MCF 10A (cell line): ENCODE measurements at places on chromosomes 7 and 10.

DNA sequence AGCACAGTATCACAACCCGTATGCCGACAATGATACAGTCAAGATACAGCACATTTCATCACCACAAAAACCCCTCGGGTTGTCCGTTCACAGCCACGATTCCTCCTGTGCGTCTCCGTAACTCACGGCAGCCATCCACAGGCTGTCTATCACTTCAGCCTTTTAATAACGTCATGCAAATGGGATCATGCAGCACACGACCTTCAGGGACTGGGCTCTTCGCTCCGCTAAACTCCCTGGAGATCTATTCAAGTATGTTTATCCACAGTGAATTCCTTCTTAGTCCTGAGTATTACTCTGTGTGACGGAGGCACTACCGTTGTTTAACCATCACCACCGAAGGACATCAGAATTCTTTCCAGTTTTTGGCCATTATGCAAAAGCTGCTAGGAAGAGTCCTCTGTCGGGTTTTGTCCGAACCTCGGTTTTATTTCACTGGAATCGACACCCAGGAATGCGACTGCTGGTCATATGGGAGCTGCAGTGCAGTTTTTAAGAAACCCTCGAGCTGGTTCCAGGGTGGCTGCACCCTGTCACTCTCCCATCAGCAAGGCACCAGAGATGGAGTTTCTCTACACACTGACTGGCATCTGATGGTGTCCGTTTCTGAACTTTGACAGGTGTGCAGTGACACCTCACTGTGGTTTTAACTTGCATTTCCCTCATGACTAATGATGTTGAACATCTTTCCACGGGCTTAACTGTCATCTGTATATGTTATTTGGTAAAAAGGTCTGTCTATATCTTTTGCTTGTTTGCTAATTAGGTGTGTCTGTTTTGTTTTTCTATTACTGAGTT lies 193.6 kb downstream of the MAD1L1 start:
- DNase-seq, result no peak

DNA sequence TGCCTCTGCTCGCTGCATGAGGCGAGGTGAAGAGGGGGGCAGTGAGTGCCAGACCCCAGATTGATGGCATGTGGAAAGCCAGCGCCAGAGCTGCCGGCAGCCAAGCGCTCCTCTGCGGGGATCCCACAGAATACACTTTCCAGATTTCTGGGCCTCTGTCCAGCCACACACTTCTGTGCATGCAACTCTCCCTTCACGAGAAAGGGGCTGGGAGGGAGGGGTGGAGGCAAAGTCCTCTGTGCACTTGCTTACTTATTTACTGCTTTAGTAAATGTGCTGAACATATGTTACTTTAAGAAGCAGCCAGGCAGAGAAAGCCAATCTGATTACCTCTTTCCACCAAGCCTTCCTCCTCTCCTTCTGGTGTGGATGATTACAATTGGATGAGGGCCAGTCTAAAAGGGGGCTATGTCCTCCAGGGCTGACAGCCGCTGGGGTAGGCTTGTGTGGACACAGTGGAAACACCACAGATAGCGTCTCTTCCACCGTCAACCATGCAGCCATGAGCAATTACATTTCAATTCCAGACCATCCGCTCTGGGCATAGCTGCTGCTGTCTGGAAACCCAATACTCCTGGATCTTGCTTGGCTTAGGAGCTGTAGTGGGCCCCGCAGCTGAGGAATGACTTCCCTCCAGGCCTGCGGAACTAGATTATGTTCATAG lies 322.8 kb upstream of the ANKRD30A start:
- no peak for DNase-seq

DNA sequence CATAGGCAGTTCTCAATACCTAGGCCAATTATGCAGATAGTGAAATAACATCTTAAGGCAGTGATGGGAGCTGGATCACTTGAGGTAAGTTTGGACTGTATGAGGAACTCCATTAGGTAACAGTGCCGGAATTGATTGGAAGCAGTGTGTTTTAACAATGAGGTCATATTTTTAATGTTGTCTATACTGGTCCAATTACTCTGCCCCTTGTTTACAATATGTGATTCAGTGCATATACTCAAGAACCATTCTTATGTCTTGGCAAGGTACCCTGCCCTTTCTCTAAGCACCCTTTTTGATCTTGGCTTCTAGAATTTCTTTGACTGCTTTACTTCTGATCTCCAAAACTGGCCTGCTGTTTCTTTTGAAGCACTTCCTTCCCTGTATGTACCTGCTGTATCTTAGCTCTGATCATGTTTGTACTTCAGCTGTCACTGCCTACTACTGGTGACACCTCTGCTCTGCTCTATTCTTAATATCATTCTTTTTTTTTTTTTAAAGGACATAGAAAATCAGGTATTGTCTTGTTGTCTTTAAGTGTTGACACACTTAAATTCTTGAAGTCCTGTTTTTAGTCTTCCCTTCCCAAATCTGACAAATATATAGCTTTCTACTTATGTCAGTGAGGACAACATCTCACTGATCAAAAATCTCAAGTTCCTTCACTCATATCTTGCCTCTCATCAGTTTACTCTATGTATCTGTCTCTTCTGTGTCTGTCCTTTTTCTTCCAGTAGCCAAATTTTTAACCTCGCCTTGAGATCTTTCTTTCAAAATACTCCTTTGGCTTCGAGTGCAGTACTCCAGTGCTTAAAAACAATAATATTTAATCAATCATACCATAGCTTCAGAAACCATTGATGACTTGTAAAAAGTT lies 46.4 kb upstream of the RPA3 start:
- DNase-seq, result no peak

GRCh38 chr10:72045586-72045985 lies 42.8 kb downstream of the SPOCK2 start:
- no peak for DNase-seq

- DNase-seq, result no peak
Observed at GRCh38 chr7:2360796-2361195, 6.2 kb downstream of the EIF3B start.

- DNase-seq, result no peak
Observed at GRCh38 chr7:157395206-157395605, 58.4 kb downstream of the DNAJB6 start.

- no peak for DNase-seq
Observed at GRCh38 chr10:132890301-132890700, 52.1 kb downstream of the CFAP46 start.

- no peak for DNase-seq
Observed at GRCh38 chr10:34184939-34185386, 630.1 kb downstream of the PARD3 start.

GRCh38 chr7:148856891-148857290 lies 27.2 kb downstream of the EZH2 start:
- no peak for DNase-seq

DNA sequence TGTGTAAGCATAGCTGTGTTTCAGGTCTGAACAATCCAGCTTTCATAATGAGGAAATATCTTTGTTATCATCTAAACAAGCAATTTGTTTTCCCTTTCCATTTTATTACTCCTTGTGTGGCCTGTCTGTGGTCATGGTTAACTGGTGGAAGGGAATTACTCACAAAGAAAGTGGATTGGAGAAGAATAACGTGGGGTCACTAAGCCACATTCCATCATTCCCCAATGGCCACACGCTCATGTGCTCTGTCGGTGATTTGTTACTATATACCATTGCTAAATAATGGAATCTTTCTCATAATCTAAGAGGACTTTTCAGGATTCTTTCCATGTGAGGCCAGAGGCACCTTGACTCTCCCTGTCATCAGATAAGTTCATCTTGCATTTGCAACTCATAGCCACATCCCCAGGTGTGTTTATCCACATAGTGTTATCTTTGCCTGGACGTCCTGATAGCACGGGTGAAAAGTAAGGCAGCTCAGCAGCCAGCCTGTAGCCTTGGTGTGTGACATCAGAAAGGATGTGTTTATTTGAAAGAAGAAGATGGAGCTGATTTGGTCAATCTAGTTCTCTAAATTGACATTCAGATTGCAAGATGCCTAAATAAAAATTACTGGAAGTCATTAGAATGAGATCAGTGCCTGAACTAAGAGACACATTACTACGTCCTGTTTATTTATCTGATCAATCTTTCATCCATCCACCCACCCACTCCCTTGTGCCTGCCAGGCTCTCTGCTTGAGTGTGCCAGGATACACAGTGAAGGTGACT lies 128.9 kb downstream of the CELF2 start:
- DNase-seq, result no peak

DNA sequence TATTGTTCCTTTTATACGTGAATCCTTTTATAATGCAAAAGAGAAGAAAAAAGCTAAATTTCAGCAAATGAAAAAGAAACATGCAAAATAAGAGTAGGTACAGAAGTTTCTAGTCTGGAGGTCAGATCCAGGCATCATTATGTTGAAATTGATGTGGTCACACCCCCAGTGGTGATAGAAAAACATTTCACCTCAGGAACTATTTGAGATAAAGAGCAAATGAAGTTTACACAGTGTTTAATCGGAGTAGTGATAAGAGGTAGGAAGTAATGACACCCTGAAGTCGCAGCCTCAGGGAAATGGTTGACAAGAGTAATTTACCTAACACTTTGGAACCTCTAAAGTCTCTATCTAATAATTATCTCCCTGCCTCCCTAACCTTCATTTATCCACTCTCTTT lies 536.0 kb upstream of the STEAP1 start:
- DNase-seq, result no peak

DNA sequence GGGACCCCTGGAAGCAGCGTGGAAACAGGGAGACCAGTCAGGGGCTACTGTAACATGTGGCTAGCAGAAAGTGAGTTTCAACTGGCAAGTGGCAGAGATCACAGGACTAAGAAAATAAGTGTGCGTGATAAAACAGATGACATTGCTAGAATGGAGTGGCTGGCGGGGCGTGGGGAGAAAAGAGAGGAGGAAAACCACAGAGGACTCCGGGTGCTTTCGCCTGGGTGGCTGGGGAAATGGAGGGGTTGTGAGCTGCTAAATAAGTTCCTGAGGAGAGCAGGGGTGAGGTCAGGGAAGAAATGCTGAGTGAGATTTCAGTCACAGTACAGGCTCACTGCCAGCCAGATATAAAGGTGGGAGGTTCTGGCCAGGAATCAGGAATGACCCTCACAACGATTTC lies 166.9 kb downstream of the MYOF start:
- no peak for DNase-seq

DNA sequence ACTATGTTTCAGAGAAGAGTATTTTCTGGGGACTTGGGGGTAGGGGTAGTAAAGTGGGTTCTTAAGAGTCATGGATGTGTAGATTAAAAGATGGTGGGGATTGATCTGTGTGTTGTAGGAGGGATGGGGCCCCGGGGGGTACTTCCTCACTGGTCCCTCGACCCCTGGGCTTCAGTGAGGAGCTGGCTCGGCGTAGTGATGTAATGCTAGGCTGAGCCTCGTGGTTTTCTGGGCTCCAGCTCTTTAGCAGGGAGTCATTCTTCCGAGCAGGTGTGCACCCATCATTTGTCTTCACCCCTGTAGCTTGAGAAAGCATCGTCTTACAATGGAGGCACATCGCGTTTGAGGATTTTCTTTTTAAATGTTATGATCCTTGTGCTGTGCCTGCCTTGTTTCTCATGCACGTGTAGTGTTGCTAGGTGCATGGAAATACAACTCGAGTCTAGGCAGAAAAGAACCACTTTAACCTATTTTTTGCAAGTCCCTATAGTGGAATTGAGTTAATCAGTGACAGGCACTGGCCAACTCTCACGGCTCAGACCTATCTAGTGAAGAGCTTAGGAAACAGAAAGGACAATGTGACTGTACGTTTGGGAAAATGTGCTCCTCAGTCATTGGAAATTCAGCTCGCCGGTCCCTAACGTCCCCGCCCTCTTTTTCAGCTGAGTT lies 106.1 kb upstream of the BTBD16 start:
- no peak for DNase-seq

- DNase-seq, result peak; percentile 78
Observed at GRCh38 chr7:100022621-100023020, 7.2 kb downstream of the ZKSCAN1 start.

DNA sequence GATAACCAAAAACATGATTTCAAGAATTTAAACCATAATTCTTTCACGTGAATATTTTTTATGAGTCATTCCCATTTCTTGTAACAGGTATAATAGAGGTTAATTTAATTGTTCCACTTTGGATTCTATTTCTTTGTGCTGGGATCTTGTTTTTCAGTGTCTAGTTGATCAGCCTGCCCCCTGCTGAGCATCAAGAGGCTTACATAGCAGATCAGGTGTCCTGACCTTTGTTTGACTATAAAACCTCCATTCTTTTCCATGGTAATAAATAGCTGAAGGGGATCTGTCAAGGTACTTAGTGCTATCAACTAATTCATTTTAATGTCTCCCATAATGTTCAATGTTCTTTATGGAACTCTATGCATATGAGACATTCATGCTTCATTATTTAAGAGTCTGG lies 4.9 kb downstream of the COL17A1 start:
- DNase-seq, result peak; percentile 65

DNA sequence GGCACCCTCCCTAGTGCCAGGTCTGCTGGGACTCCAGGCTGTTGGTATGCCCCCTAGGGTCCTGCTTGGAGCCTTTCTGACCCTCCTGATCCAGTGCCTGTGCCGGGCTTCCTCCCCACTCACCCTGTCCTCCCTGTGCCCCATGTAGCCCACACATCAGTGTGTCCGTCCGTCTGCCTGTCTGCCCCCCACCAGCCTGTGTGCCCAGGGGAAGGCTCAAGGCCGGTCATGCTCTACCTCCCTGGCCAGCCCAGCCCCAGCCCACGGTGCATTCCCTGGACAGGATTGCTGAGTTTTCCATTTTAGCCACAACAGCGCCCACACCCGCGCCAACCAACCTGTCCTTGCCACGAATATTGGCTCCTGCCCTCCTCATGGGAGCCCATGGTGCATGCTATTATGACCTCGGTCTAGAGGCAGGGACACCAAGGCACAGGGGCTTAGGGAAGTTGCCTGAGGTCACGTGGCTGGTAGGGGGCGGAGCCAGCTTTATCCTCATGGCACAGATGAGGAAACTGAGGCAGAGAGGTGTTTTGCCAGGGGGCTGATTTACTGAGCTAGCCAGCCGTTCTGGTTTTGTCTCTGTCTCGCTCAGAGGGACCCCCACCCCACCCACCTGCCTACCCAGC lies 136.0 kb downstream of the FAM53B start:
- no peak for DNase-seq

DNA sequence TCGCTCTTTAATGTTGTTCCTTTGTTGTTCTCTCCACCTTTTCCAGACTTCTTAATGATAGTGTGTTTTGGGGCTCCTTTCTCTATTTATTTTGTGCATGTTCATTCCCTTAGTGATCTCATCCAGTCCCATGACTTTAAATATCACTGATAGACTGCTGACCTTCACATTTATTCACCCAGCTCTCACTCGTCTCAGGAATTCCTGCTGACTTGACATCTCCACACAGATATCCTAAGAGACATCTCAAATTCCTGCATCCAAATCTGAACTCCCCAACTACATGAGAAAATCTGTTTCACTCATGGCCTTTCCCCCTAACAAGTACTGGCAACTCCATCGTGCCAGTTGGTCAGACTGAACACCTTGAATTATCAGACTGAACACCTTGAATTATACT lies 111.2 kb downstream of the CTTNBP2 start:
- no peak for DNase-seq

- peak; percentile 86 for DNase-seq
Observed at GRCh38 chr10:70462349-70462984, 16.1 kb upstream of the PALD1 start.

GRCh38 chr7:42162560-42163325 lies 74.3 kb downstream of the GLI3 start:
- no peak for DNase-seq
